ENCODE measurements at places on chromosomes 12 and 14.

DNA sequence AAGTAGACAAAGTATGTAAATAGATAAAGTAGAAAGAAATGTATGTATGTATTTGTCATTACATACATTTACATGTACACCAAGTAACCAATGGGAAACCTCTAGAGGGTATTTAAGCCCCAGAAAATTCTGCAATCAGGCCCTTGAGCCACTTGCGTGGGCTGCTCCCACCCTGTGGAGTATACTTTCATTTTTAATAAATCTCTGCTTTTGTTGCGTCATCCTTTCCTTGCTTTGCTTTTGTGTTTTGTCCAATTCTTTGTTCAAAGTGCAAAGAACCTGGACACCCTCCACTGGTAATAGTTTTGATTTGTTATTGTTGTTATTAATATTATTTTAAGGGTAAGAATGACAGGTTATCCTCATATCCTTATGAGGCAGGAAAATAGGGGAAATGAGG lies 21.8 kb downstream of the CAPS2 start:
- no peak for DNase-seq

DNA sequence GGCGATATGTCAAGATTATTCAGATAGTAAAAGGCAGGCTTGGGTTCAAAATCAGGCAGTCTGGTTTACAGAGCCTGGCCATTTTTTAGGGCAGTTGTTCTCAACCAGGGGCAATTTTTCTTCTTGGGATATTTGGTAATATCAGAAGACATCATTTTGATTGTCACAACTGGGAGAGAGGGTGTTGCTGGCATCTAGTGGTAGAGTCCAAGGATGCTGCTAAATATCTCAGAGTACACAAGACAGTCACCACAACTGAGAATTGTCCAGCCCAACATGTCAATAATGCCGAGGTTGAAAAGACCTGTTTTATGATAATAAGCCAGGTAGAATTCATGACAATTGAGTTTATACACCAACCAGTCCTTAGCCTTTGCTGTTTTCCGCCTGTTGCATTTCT lies 733.9 kb downstream of the NRXN3 start:
- no peak for DNase-seq

- DNase-seq: no peak
These were observed 155.5 kb upstream of the NTF3 start for GRCh38 chr12:5276327-5276880.

DNA sequence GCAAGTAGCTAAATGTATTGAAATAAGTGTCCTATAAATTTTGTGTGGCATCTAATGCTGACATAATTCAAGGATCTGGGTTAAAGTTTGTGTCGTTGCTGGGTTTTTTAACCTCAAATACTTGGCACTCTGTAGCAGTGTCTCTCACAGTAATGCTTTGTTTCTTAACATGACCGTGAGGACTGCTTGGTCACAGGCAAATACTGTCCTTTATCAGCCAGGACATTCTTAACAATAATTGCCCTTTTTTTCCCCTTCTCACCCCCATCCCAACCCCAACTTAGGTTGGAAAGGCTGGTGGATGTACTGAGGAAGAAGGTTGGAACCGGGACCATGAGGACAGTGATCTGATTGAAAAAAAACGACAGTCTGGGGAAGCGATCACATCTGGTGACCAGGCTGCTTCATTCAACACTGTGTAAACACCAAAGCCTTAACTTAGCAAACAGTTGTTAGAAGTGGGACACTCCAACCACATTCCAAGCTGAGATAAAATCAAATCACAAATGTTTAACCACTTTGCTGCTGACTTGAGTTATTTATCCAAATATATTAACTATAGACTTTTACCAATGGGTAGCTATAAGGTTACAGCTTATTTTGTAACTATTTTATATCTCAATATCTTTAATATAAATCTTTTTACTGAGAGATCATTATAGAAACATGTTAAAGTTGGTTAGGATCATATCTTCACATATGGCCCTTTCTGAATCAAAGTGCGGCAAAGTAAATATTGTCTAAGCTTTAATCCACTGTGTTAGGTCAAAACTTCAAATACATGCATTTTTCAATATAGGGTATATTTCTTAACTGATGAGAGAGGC lies 48.2 kb downstream of the FOXA1 start:
- DNase-seq: no peak

GRCh38 chr12:106839333-106839732 lies 64.9 kb downstream of the RIC8B start:
- no peak for DNase-seq

GRCh38 chr14:104864267-104865080 lies 594 bp upstream of the CEP170B start:
- no peak for DNase-seq

DNA sequence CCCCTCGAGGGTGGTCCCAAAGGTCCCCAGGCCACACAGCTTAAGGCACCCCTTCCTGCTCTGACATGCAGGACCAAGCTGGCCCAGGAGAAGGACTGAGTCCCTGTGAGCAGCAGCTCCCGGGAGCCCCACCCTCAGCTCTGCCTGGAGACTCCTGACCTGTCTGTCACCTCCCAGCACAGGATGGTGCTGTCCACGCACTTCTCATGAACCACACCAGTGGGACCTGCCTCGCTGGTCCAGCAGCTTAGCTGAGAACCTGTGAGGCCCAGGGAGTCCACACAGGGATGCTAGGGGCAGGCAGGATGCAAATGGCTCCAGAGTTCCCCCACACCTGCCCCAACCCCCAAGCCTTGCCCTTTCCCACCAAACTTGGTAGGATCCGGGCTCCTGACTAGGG lies 27.7 kb downstream of the CCDC85C start:
- no peak for DNase-seq

DNA sequence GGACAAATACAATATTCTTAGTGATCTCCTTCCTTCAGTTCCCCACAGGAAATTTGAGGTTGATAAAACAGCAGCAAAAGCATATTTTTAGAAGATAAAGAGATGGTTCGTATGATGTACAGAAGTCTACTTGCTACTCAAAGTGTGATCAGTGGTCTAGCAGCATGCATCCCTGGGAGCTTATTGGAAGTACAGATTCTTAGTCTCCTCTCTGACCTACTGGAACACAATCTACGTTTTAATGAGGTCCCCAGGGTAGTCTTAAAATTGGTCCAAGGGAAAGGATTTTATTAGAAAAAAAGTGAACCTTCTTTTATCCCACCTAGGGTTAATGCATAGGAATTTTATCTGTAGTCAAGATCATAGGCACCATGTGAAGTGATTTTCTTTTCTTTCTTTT lies 703.4 kb downstream of the NRXN3 start:
- no peak for DNase-seq

GRCh38 chr12:91143206-91143605 lies 31.9 kb upstream of the LUM start:
- DNase-seq: no peak

- DNase-seq: no peak
These were observed 1.2 kb downstream of the RNASE2 start for GRCh38 chr14:20956376-20956976.

DNA sequence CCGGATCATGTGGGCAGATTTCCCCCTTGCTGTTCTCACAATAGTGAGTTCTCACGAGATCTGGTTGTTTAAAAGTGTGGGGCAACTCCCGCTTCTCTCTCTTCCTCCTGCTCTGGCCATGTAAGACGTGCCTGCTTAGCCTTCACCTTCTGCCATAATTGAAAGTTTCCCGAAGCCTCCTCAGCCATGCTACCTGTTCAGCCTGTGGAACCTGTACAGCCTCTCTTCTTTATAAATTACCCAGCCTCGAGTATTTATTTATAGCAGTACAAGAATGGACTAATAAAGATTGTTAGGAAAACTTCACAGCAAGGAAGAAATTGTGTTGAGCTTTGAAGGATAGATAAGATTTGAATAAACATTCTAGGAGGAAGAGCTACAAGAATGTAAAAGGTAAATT lies 52.1 kb downstream of the KDM5A start:
- DNase-seq: no peak

DNA sequence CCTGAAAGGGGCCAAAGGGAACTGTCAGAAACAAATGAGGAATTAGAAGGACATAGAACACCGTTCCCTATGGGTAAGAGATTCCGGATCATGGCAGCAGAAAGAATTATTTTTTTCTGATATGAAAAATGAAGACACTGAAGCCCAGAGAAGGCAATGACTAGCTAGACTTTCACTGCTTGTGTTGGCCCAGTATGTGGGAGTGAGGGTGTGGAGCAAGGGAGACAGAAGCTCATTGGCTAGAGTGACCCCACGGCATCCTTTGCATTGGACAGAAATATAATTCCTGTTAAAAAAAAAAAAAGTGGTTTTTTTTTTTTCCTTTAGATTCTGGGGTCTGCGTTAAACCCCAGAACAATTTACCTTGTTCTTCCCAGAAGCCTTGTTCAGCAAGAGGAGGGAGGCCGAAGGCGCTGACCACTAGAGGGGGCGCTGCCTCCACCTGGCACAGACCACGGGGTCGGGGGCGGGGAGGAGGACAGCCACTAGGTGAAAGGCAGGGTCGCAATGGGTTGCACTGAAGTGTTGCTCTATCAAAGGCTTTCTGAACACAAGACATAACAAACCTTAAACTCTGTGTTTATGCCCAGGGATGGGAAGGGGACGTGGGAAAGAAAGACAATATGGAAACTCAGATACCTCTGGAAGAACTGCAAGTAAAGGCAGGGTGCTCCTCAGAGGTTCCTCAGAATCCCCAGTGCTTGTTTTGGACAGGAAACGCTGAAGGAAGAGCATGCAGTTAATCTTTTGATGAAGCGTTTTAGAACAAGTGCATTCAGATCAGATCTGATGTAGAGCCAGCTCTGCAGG lies 156.8 kb downstream of the KCNA5 start:
- no peak for DNase-seq

GRCh38 chr12:93581370-93581769 lies 8.9 kb downstream of the SOCS2 start:
- no peak for DNase-seq

DNA sequence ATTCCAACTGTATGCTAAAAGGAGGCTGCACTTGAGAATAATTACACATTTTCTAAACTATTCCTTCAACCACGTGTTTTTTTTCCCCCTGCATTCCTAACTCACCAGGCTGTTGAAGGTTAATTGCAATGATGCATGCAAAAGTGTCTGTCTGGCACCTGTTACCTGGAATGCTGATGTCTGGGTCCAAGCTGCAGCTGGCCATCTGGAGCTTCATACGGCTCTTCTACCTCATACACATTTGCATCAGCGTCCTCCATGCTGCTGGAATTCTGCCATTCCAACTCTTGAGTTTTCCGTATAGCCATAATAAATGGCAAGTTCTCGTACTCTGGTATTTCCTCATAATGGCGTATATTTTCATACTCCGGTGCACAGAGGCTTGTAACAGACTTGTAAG lies 8.6 kb downstream of the FGD6 start:
- DNase-seq: no peak

GRCh38 chr14:68359837-68360552 lies 432.9 kb downstream of the ZFP36L1 start:
- no peak for DNase-seq

DNA sequence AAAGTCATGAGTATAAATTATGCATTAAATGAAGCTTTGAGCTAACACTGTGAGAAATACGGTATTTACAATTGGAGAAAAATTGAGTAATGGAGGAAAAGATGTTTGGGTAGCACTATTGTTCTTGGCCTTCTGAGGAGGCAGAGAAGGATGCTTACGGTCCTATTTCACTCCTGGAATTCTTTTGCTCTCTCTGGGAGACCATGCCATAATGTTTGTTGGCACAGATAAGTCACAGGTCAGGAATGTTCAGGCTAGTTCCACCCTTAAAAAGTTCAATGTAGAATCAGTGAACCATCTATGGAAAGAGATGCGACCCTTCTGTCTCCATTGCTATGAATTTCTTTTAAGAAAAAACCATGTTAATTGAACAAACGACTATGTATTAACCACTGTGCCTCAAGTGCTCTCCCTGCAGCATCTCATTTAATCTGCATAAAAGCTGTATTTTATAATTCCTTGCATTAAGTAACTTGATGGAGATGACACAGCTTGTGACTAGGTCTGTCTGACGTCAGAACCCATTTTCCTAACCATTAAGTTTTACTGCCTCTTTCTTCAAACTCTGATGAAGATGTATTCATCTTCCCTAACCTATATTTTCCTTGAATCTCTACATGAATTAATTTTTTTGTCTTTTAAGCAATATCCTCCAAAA lies 9.5 kb downstream of the BATF start:
- DNase-seq: no peak

DNA sequence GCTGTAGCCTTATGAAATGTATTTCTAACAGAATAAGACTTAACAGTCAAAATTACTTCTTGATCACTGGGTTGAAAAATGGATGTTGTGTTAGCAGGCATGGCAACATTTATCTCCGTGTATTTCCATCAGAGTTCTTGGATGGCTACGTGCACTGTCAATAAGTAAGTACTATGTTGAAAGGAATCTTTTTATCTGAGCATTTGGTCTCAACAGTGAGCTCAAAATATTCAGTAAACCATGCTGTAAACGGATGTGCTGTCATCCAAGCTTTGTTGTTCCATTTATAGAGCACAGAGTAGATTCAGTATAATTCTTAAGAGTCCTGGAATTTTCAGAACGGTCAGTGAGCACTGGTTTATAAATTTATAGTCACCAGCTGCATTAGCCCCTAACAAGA lies 15.5 kb downstream of the SCAF11 start:
- no peak for DNase-seq

- DNase-seq: no peak
These were observed 255.0 kb downstream of the TMEM132C start for GRCh38 chr12:128521981-128522380.

GRCh38 chr14:68190032-68190431 lies 370.5 kb downstream of the RAD51B start:
- no peak for DNase-seq

DNA sequence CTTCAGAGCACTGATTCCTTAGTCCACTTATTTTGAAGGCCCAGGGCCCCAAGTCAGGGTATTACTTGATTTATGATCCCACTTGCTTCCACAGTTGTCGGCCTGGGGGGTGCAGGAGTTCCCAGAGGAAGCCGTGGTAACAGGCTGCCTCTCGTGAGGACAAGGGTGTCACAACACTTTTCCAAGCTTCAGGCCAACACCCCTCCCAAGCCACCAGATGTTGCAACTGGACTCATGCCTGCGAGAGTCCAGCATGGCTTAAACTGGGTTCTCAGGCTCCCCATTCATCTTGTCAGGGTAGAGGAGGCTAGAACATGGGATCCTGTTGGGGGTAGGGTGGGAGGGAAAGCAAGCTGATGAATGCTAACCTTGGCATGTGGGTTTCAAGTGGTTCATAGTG lies 56.1 kb downstream of the BMP4 start:
- DNase-seq: no peak

GRCh38 chr12:70180130-70180529 lies 63.1 kb upstream of the CNOT2 start:
- no peak for DNase-seq

- DNase-seq: no peak
These were observed 216.7 kb downstream of the MED13L start for GRCh38 chr12:116060764-116061163.
